ENCODE measurements at places on chromosomes 2 and 18.

DNA sequence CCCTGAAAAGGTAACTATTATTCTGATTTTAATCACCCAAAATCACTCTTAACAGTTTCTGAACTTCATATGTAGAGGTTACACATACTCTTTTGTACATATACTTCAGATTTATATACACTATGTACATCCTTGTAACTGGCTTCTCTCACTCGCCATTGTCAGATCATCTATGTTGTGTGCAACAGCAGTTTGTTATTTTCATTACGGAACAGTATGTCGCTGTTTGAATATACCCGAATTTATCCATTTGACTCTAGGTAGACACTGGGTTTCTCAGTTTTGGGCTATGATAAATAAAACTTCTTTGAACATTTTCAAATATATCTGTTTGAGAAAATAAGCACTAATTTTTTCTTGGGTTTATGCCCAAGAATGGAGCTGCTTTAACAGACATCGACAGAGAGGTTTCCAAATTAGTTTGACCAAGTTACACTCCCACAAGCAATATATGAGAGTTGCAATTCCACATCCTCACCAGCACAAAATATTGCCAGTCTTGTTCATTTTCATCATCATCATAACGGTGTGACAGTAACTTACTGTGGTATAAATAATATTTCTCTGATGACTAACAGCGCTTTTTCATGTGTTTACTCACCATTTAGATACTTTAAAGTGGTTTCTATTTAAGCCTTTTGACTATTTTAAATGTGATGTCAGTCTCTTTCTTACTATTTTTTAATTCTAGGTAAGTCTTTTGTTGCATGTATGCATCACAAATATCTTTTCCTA, 80.9 kb downstream of the SMC6 start:
- H3K27ac ChIP-seq = no peak overlapping the region
- no peak overlapping the region for H3K4me3 ChIP-seq
- no peaks in the 10 kb centered on the region for H3K27me3 ChIP-seq
- H3K4me1 ChIP-seq = no peaks in the 10 kb centered on the region
- DNase-seq = no peak
- peaks cover 23% of the 10 kb centered on the region for H3K36me3 ChIP-seq

DNA sequence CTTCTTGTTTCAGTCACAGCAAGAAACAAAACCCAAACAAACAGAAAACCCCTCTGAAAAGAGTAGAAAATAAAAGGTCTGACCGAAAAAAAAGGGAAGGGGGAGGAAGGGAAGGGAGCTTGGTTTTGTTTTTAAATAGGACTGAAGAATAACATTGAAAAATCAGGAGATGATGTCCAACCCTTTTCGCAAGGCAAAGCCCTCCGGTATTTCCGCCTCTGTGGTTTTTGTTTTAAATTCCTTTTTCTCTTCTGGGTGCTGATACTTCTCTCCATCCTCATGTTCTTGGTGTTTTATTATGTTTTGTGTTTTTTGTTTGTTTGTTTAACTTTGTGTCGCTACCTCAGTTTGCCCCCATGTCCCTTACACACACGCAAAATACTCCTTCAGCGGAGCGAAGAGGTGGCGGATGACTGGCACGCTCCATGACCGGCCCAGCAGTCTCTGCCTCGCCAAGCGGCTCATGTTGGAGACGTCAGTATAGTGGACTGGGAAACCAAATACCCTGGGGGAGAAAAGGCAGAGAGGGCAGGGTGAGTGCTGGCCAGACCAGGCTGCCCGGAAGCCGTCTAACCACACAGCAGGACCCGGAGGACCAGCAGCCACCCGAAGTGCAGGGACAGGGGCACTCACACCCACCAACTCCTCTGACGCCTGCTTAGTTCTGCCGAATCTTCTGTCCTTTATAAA, 65.7 kb upstream of the POMC start:
- no peaks in the 10 kb centered on the region for H3K27me3 ChIP-seq
- DNase-seq = no peak
- H3K27ac ChIP-seq = no peak overlapping the region
- no peaks in the 10 kb centered on the region for H3K4me1 ChIP-seq
- peaks cover 13% of the 10 kb centered on the region for H3K36me3 ChIP-seq
- H3K4me3 ChIP-seq = no peak overlapping the region

DNA sequence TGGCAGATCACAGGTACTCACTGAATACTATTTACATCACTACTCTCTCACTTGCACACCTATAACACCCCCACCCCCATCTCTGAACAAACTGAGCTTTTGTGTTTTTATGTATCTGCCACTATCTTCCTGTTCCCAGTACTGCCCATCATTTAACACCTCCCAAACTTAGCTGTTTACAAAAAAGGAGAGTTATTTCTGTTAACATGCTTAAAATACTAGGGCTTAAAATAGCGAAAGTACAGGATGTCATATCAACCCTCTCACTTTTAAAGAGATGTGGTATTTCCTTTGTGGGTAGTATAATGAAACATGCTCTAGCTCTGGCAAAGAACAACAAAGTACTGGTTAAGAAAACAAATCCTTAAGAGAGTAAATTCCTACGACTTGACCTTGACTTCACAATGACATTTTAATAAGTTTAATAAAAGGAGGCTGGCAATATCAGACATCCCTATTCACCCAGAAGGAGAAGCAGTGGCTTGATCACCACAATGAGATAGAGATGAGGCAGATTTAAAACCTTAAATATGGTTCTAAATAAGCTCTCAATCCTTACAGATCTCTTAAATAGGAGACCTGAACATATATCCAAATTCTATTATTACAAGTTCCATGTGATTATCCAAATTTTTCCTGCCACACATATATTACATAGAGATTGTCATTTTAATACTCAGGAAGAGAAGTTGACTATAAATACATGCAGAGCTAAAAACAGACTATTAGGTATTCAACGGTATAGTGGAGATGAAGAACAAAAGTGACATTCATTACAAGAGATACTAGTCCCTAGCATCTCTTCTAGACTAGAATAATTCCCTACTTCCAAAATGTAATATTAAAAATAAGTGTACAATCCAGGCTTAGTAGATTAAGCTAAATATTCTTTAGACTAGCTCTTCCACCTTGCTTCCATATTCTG, 36.9 kb downstream of the TRAK2 start:
- H3K36me3 ChIP-seq = peaks cover 6% of the 10 kb centered on the region
- H3K4me1 ChIP-seq = peaks cover 22% of the 10 kb centered on the region
- no peak overlapping the region for H3K27ac ChIP-seq
- H3K27me3 ChIP-seq = no peaks in the 10 kb centered on the region

- H3K4me3 ChIP-seq = no peak overlapping the region
- H3K27ac ChIP-seq = peak overlapping the region; percentile 66
- peaks cover 39% of the 10 kb centered on the region for H3K4me1 ChIP-seq
- H3K36me3 ChIP-seq = no peaks in the 10 kb centered on the region
- DNase-seq = no peak
Observed at GRCh38 chr18:63258749-63259566, 60.6 kb downstream of the BCL2 start.

- no peaks in the 10 kb centered on the region for H3K36me3 ChIP-seq
- no peak overlapping the region for H3K4me3 ChIP-seq
- H3K27ac ChIP-seq = no peak overlapping the region
Observed at GRCh38 chr2:236209535-236209934, 41.3 kb upstream of the GBX2 start.

All from immature natural killer cell (primary cell).